ENCODE measurements at places on chromosomes 2 and 18.

DNA sequence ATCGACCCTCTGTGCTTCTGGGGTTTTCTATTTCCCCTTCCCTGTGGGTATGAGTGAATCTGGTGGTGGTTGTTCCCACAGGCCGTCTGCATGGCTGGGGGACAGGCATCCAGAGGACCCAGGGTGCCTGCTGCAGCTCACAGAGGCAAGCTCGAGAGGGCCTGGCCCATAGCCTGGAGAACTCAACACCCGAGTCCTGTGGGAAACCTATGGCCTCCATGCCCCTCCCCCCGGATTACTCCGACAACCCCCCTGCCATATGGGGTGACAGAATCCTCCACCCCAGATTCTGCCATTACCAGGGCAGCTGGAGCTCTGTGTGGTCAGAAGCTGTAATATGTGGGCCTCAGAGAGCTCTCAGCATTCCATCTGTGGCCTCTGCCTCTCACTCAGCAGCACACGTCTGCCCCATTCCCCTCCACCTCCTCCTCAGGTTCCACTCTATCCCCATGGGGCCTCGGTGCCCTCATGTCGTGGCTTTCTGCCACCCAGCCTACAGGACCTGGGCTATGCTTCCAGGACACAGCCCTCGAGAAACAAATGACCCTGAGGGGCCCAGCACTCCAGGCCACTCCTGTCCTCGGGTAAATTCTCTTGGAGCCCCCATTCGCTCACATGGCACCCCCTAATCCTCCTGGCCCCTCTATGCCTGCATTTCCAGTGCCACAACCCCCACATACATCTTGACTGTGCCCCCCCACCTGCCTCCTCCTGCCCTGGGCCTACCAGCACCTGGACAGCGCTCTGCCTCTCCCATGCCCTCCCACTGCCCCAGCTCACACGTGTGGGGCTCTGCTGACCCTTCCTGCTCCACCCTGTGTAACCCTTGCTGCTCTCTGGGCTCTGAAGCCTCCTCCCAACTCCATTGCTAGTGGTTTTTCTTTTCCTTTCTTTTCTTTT lies 3.6 kb downstream of the MZT2A start:
- no peak for DNase-seq

DNA sequence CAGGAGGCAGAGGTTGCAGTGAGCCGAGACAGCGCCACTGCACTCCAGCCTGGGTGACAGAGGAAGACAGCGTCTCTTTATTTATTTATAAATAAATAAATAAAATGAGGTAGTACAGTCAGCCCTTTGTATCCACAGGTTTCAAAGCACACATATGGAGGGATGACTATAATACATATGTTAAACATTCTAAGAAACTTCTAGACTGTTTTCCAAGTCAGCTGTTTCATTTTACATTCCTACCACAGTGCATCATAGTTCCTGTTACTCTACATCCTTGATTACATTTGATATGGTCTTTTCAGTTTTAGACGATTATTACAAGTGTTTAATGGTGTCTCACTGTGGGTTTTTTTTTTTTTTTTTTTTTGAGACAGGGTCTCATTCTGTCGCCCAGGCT lies 157.6 kb downstream of the ATAD2B start:
- no peak for DNase-seq

DNA sequence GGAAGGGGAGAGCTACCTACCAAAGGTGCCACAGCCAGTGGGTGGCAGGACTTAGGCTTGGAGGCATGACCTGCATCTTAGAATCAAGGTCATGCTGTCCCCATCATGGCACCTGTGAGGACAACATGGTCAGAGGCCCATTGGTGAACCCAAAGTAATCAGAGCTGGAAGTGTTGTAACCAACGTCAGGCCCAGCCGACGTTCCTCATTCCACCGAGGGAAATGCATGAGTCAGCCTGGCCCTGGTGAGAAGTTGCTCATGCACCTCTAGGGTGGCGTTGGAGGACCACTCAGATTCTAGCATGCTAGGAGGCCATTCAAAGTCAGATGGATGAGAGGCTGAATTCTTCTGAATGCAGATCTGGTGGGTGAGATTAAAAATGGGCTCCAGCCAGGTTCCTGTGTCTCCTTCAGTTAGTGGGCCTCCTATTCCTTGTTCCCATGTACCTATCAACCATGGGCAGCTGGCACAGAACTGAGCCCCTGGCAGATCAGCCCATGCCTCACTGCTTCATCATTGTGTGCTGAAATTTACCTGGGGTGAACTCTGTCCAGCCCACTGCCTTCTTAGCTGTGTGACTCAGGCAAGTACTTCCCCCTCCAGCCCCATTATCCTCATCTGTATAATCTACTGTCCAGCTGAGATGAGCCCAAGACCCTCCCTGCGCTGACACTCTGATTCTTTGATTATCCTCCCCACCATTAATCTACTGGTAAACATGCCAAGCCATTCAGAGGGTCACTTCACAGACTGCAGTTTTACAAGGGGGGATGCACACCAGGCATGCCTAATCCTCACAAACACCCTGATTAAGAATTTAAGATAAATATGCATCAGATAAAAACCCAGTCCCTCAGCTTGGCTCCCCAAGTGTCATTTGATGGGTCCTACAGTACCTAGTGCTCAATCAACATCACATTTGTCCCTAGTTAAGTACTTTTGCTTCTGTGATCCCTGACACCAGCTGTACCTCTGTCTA lies 14.0 kb downstream of the SLC14A2 start:
- DNase-seq: no peak

DNA sequence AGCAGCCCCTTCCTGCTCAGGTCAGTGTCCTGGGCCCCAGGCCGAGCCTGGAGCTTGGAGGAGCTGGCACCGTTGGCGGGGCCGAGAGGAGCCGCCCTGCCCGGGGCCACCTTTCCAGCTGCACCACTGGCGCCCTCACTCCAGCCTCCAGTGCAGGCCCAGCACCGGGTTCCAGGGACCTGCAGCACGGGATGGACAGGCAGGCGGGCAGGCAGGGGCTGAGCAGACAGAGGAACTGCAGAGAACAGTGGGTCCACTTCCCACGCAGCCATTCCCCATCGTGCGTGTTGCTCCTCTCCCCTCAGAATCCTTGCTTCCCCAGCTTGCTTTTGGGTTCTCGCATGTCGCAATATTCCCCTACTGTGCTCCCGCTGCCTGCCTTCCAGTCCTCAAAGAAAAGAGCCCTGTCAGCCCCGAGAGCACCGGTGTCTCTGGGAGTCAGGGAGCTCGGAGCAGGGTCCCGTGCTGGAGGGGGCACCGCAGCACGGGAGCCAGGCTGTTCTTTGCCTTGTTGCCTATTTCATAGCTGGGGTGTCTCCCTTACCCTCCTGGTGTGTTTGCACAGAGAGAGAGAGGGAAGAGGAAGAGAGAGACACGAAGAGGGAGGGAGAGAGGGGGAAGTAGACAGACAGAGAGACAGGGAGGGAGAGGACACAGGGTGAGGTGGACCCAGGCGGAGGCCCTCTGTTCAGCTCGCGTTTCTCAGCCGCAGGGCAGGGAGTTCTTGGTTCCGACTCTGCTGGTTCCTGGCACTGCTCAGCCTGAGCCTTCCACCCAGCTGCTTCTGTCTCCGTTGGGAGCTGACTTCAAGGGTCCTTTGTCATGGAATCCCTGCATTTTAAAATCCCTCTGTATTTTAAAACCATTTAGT lies 126.0 kb downstream of the MBP start:
- no peak for DNase-seq

DNA sequence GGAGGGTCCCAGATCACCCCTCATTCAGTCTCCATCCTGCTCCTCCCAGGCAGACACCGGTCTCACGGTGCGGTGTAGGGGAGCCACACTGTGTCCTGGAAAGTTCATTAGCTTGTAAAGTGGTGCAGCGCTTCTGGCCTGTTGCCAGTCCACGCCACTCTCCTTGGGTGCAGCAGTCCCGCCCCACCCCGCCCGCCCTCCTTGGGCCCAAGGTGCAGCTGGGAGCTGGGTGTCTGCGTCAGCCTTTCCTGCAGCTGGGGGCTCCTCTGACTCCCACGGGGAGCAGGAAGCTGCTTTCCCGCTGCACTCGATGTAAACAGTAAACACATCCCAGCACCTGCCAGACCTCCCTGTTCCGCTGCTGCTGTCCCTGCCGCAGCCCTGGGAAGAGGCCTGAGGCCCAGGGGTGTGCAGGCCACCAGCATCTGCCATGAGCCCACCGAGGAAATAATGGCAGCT lies 53.8 kb upstream of the ASB18 start:
- no peak for DNase-seq

DNA sequence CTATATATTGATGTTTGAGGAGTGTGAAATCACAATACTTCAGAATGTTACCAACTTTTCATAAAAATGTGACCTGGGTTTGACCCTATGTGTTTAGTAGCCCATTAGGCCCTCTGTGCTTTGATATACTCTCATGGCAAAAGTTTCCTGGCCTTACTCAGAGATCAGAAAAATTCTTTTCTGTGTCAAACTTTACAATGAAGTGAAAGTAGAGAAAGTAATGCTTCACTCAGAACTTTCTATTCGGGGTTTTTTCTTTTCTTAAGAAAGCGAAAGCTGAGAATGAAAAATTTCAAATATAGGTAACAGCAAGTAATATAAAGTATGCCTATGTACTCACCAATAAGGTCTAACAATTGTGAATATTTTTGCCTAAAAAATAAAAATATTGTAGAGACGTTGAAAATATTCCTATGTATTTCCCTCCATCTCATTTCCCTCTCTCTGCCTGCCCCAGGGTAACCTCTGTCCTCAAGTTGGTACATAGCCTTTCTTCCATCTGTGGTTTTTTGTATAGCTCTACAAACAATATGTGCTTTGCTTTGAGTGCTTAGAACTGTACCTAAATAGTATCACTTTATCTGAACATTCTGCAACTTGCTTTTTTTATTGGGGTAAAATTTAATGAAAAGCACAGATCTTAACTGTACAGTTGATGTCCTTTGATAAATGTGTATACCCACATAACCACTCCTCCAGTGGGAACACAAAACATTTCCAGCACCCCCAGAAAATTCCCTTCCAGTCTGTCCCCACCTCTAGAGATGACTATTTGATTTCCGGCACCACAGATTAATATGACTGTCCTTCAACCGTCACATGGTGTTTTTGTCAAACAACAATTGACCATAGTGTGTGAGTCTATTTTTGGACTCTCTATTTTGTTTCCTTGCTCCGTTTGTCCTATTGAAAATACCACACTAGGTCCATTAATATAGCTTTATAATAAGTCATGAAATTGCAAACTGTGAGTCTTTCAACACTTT lies 10.3 kb upstream of the ACKR3 start:
- DNase-seq: no peak

- no peak for DNase-seq
These were observed 7.4 kb downstream of the IL1R2 start for GRCh38 chr2:101998896-101999789.

GRCh38 chr2:134348239-134348638 lies 94.4 kb downstream of the MGAT5 start:
- no peak for DNase-seq

GRCh38 chr2:1594123-1594372 lies 150.3 kb downstream of the PXDN start:
- DNase-seq: no peak

DNA sequence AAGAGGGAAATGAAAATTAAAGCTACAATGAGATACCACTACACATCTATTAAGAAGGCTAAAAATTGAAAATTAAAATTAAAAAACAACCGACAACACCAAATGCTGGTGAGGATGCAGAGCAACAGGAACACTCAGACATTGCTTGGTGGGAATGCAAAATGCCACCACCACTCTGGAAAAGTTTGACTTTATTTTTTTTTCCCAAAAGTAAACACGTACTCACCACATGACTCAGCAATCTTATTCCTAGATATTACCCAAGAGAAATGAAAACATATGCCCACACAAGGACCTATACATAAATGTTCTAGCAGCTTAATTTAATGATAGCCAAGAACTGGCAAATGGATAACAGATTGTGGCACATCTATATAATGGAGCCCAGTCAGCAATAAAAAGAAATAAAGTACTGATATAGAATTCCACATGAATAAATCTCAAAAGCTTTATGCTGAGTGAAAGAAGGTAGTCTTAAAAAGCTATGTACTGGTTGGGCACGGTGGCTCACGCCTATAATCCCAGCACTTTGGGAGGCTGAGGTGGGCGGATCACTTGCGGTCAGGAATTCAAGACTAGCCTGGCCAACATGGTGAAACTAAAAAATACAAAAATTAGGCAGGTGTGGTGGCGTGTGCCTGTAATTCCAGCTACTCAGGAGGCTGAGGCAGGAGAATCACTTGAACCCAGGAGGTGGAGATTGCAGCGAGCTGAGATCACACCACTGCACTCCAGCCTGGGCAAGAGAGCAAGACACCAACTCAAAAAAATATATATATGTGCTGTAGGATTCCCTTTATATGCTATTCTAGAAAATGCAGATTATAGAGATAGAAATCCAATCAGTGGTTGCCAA lies 4.2 kb upstream of the PROC start:
- DNase-seq: no peak

- DNase-seq: no peak
These were observed 45.5 kb downstream of the OSR1 start for GRCh38 chr2:19312949-19313348.

DNA sequence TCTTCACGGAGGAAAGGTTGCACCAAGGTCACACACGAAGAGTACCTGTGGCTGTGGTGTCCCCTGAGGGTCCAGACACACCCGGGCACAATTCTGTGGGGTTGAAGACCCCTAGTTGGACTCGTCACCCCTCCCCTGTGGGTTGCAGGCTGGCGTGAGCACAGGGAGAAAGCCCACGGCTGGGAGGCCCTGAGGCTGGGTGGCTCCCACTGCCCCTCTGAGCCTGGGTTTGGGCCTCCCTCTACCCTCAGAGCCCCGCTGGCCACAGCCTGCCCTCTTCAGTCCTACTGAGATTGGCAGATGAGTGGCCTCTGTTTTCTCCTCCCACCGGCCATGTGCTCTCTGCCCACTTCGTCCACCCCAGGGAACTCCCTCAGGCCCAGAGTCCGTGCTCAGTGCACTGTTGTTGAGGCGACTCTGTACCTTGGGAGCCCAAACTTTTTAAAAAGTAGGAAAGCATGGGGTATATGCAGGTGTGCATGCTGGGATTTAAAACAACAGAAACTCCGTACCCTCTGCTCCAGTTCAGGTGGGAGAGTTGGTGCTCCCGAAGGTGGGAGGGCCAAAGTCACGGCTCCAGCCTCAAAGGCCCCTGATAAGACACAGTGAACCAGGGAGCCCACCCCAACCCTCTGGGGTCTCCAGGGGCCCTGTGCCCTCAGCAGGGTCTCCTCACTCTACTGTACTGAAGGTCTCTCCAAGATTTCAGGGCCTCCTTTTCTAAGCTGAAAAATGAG lies 19.1 kb downstream of the RAMP1 start:
- no peak for DNase-seq

- no peak for DNase-seq
These were observed 56.9 kb downstream of the MCFD2 start for GRCh38 chr2:46858702-46859090.

DNA sequence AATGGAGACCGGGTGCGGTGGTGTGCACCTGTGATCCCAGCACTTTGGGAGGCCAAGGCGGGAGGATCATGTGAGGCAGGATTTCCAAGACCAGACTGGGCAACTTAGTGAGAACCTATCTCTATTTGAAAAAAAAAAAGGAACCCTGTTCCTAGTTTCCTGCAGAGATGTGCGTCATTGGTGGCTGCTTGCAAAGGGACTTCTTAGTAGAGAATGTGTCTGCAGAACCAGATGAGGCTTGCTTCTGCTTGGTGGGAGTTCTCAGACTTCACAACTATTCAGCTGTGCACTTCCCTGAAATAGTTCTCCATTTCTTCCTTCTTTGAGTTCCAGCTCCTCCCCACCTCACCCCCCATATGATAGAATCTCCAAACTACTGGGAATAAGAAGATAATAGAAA lies 22.3 kb downstream of the ZCCHC2 start:
- no peak for DNase-seq
